Femur (tissue), 1 donor: ENCODE measurements at places on chromosomes 12 and 14.

DNA sequence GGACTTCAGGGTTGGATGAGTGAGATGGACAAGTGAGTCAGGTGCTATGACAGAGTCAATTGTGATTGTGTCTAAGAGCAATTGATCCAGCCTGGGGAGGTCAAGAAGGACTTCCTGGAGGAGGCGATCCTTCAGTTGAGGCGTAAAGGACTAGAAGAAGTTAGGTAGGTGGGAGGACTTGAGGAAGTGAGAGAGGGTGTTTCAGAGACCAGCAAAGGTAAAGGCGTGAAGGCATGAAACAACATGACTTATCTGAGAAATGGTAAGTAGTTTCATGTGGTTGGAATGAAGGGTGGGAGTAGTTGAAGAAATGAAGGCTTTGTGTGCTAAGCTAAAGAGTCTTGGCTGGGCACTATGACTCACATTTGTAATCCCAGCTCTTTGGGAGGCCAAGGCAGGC lies 48.9 kb upstream of the PPP1CC start:
- DNase-seq, result no peak

DNA sequence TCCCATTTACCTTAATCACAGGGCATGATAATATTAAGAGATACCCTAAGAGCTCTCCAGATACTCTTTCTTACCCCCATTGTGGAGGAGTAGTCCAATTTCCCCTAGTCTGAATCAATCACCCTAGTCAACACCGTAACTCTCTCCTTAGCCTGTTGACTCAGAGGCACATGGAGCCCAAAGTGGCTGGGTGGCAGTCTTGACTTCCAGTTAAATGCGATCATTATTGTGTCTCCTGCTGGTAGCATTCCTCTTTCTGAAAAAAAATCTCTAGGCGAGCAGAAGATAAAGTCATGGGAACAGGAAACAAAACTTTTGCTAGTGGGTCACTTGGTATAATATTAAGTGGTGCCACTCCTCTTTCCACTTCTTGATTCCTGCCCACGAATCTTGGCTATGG lies 46.4 kb downstream of the EMP1 start:
- DNase-seq, result no peak

GRCh38 chr12:4956054-4956453 lies 46.3 kb downstream of the KCNA1 start:
- DNase-seq, result no peak

GRCh38 chr12:31316891-31317290 lies 9.1 kb downstream of the SINHCAF start:
- DNase-seq, result no peak
